ENCODE measurements at places on chromosomes 12 and 14.

GRCh38 chr12:64678835-64679234, 68.5 kb downstream of the RASSF3 start:
- no peak for DNase-seq

DNA sequence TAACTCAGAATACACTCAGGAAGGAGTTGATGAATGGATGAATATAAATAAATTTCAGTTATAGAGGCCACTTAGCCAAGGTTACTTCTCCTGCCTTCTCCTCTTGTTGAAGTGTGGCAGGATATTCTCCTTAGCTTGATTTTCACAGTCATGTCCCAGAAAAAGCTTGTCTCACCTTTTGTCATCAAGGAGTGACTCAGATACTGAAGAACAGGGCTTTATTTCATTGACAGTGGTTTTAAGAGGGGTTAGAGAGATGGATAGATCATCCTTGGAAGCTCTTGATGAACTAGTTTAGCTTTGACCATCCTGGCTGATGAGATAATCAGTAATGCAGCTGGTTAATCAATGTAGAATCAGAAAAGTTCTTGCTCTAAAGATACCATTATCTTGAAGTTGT, 35.0 kb upstream of the CFAP54 start:
- DNase-seq: no peak

DNA sequence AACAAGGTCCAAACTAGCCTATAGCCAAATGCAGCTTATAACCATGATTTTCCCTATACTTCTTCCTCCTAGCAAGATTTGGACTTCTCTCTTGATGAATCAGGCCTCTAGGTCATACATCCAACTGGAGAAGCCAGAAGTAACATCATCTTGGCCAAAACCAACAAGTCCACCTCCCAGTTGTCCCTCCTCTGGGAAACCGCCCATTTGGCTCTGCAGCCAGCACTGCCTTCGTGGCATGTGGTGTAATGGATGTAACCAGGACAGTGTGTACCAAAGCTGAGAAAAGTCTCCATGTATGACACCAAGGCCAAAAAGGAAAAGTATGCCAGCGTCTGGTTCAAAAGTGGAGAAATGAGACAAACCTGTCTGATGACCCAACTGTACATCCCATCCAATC, 59.3 kb upstream of the VASH1 start:
- peak; percentile 17 for DNase-seq

DNA sequence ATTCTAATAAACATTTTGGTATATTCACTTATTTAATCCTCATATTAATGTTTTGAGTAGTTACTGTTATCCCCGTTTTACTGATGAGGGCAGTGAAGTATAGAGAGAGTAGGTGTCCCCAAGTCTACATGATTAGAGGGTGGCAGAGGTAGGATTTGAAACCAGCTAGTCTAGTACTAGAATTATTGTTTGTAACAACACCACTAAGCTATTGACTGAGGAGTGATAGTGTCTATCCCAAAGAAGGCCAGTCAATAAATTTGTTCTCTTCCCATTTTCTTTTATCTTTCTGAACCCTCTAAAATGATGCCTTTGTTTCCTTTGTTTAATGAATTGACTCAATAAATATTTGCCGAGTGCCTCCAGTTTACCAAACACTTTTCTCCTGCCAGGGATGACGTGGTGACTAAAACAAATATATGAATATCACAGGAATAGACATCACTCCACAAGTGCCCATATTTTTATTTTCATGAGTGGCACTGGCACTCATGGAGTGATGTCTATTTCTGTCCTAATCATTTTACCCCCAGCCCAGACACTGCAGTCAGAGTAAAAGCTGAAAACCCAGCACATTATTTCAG, 247.5 kb downstream of the SLC16A7 start:
- DNase-seq: no peak

- no peak for DNase-seq
Observed at GRCh38 chr12:54998958-54999510, 14.5 kb upstream of the TESPA1 start.

DNA sequence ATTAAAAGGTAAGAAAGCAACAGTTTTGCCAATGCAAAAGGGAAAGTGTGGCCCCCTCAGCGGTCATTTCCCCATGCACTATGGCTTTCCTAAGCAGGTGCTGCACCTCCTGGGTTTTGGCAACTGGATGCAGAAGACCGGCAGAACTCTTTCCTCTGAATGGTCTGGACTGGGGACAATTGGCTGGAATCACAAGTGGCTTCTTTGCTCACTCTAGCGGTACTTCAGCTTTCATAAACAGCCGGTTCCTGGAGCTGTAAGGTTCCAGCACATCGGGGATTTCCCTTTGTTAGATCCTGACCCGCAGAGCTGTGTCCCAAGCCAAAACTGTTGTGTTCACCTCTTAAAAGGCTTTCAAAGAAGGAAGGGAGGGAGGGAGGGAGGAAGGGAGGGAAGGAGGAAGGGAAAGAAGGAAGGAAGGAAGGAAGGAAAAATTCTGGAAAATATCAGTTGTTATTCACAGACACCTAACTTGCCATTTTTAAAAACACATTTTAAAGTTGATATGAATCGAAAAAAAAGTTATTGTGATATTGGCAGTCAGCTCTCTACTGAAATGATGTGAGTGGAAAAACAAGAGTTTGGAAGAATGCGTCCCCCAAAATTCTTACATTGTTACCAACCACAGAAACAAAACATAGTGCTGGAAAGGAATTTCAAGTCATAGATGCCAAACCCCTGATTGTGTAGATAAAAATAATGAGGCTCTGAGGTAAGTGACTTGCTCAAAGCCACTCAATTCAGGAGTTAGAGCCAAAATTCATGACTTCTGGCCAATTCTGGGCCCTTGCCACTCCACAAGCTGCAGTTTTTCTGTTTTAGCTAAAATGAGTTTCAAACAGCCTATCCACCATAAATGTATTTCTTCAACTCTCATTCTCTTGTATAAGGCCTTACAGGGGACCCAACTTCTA, 220.6 kb upstream of the HMGA2 start:
- DNase-seq: peak; percentile 95

- no peak for DNase-seq
Observed at GRCh38 chr12:131135311-131135785, 181.6 kb downstream of the ADGRD1 start.

DNA sequence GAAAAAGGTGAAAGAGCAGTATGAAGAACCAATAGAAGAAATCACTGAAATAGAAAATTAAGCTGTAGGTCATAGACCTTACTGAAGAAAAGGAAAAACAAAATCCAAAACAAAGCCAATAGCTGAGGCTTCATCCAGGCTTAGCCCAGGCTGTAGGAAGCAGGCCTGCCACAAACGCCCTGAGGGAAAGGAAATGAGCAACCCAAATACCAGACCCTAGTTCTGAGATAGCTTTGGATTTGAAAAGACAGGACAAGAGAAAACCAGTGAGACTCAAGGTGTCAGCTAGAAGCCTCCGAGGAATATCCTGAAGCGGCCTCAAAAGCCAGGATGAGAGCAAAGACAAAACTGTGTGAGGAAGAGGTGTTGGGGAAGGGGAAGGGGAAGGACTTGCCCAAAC, 79.2 kb downstream of the FERMT2 start:
- no peak for DNase-seq

DNA sequence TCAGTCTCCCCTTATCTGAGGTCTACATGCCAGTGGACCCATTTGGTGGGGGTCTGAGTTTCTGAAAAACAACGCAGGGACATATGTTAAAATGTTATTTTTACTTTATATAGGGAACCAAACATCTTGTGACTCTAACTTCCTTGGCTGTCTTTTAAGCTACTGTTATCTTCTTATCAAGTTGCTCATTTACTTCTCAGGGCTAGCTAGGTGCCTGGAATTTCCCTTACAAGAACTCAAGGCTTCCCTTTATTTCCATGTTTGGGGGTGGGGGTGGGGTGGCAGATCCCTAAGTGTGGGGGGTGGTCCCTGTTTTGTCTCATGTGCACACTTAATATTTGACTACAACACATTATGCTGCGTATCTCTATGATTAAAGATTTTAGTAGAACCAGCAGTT, 31.6 kb downstream of the PPP1R36 start:
- no peak for DNase-seq

- DNase-seq: no peak
Observed at GRCh38 chr14:90510159-90510558, 113.3 kb downstream of the CALM1 start.

DNA sequence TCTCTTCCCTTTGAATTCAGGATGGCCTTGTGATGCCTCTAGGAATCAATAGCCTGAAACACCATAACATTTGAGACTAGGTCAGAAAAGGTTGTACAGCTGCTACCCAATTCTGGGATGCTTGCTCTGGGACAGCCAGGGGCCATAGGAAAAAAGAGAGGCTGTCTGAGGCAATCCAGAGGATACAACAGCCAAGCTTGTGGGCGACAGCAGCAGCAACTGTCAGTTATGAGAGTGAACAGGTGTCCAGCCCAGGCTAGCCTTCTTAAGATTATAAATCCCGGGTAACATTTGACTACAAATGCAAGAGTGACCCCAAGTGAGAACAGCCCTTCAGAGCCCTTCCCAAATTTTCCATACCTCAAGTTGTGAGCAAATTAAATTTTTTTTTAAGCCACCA, 11.1 kb downstream of the DCN start:
- DNase-seq: no peak

DNA sequence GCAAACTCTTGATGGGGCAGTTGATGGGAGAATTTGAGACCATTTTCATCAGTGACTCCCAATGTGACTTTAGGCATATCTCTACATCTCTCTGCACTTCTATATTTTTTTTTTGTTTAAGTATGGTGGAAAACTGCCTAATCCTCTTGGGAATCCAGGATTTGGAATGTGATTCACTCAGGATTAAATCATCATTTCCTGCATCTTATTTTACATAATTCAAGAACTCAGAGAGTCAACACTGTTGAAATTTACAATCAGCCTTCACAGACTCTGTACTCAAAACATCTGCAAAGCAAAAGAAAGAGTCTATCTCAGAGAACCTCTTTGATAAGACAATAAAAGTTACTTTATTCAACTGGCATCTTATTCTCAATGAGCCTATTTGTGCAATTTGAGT, 260.7 kb upstream of the NOS1 start:
- no peak for DNase-seq

DNA sequence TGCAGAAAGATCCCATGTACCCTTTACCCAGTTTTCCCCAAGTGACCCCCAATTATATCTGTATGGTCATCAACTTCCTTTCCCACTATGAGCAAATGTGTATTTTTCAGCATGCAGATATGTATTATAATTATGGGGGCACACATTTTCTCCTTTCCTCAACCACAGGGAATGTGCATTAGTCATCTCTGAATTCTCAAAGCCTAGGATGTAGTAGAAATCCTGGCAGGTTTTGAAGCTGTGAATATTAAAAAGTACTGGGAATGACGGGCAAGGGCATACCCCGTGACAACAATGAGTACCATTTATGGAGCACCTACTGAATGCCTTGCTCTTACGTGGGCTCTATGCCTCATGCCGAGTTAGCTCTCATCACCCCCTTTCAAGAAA, 71.5 kb downstream of the VWF start:
- DNase-seq: peak; percentile 56

GRCh38 chr12:127619869-127620734, 646.9 kb upstream of the TMEM132C start:
- no peak for DNase-seq

DNA sequence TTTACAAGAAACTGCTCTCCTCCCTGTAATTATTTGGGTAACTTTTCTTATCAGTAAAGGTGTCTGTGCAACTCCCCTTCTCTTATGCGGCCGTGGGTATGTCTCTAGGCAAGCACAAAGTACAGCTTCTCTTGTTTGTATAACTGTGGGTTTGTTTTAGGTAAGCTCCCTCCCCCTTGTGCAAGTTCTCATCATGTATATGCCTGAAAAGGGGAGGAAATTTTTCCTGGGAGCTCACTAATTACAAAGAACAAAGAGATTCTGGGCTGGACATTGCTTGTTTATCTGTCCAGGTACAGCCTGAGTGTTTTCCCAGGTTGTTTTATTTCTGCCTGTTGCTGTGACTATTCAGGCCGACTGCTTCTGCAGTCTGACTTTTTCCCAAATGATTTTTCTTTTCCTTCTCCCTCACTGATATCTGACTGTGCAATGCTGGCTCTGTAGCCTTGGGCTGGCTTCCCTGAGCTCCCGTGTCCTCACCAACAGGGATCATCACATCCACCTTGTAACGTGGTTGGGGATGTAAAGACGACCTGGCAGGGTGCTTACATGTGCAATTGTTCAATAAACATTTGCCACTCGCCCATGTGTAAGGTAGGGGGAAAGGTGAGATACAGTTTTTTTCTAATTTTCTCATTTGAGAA, 916.5 kb downstream of the AACS start:
- no peak for DNase-seq

DNA sequence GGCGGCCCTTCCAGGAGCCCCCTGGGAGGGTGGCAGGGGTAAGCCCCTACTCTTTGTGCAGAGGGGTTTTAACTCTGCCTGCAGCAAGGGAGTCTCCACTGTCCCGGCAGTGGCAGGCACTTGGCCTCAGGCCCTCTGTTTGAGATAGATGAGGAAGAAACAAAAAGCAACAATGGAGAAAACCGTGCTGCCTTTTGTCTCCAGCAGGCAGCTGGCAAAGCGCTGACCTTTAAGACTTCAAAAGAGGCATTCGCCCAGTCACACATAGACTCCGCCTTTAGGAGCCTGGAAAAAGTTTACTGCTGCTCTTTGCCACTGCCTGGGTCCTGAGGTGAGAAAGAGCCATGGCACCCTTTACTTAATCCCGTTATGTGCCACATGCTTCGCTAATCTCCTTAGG, 158.2 kb upstream of the NTF3 start:
- DNase-seq: no peak

DNA sequence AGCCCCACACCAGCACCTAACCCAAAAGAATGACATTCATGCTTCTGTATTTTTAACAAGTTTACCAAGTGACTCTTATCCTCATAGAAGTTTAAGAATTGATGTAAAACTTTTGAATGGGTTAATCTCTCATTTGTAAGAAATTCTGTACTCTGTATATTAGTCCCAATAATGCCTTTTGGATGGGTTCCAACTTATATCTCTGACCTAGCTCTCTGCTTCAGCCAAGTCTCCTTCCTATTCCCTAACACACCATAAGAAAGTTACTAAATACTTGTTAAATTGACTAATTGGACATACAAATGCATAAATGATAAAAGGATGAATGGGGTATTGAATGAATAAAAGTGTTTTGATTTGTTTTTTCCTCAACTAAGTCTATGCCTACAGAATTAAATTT, 557.3 kb downstream of the TMTC2 start:
- no peak for DNase-seq

- DNase-seq: peak; percentile 60
Observed at GRCh38 chr14:95516554-95517181, at the start of gene SYNE3. TSS of gene SYNE3 (minus strand) at chr14:95516650. CDS start at chr14:95475821, 40,829 bp downstream.

- DNase-seq: no peak
Observed at GRCh38 chr12:101783150-101783549, 43.9 kb upstream of the SYCP3 start.

GRCh38 chr14:63174760-63175191, 29.5 kb upstream of the RHOJ start:
- peak; percentile 93 for DNase-seq

GRCh38 chr12:114420944-114421335, 15.0 kb upstream of the TBX5 start:
- DNase-seq: no peak

GRCh38 chr12:110635055-110635454, 21.1 kb downstream of the TCTN1 start:
- DNase-seq: no peak

DNA sequence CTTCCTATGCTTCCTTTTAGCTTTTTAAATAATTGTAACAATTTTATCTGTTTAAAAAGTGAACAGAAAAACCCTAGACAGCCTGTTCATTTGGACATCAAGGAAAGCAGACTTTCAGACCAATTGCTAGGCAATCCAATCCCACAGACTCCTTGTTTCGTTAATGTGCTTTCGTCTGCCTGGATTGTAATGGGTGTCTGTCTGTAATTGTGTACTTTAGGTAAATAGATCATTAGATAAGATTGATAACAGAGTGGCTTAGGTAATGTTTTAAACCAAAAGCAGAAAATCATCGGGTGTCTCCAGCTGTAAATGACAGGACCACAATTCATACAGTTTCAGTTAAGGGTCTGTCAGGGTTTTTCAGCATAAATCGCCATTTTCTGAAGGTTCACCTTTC, 19.6 kb downstream of the CCDC60 start:
- no peak for DNase-seq
